ENCODE measurements at places on chromosomes 11 and 22. TPM values are rescaled to one million over a fixed set of nuclear protein-coding genes. Genes with fewer than 3 reads are reported as not detected.
A peak's percentile ranks its signal among the peaks of the same experiment; 100 is the strongest.

DBX1 gene
- not detected for polyA plus RNA-seq

- peak; percentile 61 for DNase-seq
Measured at GRCh38 chr11:118012083-118012669, 26.0 kb downstream of the IL10RA start.

RASGRP2 gene
- 1,139 TPM for polyA plus RNA-seq

GRCh38 chr11:104776501-104777170 lies 121.6 kb downstream of the CASP12 start:
- no peak for DNase-seq

B4GALNT4 gene
- not detected for polyA plus RNA-seq

PNPLA5 gene
- not detected for polyA plus RNA-seq

GRCh38 chr11:5004424-5005274 lies 10.0 kb downstream of the OR51L1 start:
- DNase-seq = peak; percentile 32

- DNase-seq = peak; percentile 84
Measured at GRCh38 chr22:36358533-36359469, 29.0 kb downstream of the MYH9 start.

- peak; percentile 78 for DNase-seq
Measured at GRCh38 chr11:832529-833113, at the start of gene CD151. CD151 (plus strand) TSS chr11:832952; CDS start chr11:836070, 3,118 bp downstream.

GRCh38 chr11:114775875-114776621 lies 97.7 kb downstream of the NXPE2 start:
- DNase-seq = no peak

CDC45 gene
- polyA plus RNA-seq = 0.61 TPM

CARNS1 gene
- polyA plus RNA-seq = 41.1 TPM

TCN1 gene
- not detected for polyA plus RNA-seq

DNA sequence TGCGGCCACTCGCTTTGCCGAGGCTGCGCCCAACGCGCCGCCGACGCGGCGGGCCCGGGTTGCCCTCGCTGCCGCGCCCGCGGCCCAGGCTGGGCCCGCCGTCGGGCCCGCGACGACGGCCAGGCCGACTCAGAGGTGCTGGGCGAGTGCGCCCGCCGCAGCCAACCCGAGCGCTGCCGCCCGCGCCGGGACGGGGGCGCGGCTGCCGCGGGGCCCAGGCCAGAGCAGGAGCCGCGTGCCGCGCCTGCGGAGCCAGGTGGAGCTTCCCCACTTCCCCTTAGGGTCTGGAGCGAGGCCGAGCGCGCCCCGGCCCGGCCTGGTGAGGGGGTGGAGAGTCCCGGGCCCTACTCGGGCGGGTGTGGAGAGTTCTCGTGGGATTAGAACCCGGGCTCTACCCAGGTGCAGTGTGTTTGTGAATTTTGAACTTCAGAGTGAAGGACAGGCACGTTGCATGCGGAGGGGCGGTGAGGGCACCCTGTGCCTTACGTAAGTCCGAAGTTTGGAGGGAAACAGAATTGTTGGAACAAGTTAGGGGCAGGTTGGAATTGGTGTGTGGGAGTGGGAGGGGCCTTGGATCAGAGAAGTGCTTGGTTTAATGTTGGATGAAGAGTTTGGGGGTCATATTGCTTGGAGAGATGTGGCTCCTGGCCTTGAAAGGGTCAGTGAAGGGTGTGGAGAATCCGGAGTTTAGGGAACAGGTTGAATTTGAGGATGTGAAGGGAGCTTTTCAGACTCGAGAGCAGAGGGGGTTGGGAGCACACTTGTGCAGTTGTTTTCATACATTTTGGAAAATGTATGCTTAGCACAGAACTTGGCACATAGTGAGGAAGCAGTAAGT lies 697 bp downstream of the RNF169 start:
- DNase-seq = peak; percentile 77

OTOG gene
- polyA plus RNA-seq = not detected

NXPE4 gene
- polyA plus RNA-seq = not detected

BTBD18 gene
- not detected for polyA plus RNA-seq

DNA sequence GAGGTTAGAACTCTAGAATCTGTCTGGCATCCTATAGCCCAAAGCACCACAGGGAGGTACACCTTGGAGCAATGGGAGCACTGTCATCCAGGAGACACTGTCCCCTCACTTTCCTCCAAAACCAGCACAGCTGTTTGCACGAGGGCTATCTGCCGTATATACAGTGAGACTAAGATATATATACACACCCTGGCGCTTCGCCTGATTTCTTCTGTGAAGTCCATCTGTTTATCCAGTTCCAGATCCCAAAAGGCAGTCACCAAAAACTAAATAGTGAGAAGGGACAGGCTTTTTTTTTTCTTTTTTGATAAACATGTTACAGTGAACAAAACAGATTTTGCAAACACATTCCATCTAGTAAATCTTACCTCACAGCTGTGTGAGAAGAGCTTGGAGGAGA lies 68.5 kb downstream of the ARFGAP2 start:
- no peak for DNase-seq

DNA sequence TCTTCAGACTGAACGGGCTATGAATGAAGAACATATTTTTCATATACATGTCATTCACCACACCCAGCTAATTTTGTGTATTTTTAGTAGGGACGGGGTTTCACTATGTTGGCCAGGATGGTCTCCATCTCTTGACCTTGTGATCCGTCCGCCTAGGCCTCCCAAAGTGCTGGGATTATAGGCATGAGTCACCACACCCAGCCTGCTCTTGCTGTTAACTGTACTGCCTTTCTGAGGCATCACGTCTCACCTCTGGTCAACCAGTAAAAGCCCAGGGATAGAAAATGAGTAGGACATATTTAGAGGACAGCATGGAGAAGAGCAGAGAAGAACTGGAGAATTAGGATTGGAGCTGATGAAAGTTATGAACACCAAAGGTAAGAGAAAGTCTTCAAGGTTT lies 55.6 kb downstream of the APOL3 start:
- DNase-seq = no peak

DNA sequence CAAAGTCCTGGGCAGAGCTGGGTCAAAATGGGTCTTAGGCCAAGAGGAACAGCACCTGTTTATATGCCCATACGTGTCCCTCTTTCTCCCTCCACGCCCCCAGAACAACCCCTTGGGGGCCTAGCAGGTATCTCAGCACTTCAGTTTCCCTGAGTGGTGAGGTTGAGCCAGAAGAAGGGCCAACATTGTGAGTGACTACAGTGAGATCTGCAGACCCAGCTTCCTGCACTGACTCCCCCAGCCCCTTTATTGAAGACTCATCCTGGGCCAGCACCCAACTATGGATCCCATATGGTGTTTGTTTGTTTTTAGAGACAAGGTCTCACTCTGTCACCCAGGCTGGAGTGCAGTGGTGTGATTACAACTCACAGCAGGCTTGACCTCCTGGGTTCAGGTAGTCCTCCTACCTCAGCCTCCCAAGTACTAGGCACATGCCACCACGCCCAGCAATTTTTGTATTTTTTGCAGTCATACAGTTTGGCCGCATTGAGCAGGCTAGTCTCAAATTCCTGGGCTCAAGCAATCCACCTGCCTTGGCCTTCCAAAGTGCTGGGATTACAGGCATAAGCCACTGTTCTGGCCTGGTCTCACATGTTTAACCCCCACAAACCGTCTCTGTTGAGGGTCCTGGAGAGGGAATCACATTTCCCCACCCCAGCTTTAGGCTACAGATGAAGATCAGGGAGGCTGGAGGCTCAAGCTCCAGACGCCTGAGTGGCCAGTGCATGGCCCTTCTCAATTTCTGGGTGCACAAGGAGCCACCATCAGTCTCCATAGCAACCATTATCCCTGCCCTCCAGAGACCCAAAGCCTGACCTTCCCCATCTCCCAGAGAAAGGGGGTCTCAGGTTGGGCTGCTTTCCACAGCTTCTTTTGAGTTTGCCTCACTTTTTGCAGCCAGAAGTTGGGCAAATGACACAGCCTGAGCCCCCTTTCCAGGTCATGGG lies 1.7 kb upstream of the LARGE2 start:
- no peak for DNase-seq

SPON1 gene
- polyA plus RNA-seq = 0.01 TPM

RHOD gene
- polyA plus RNA-seq = 0.33 TPM

SERPING1 gene
- polyA plus RNA-seq = not detected

GRCh38 chr22:35914665-35915476 lies 113.8 kb downstream of the RBFOX2 start:
- DNase-seq = no peak

ZNF195 gene
- 21.3 TPM for polyA plus RNA-seq

CEP126 gene
- polyA plus RNA-seq = 1.00 TPM

GRCh38 chr11:132312161-132312560 lies 941.7 kb downstream of the NTM start:
- DNase-seq = no peak

GRCh38 chr11:61090982-61091372 lies 11.3 kb upstream of the CD5 start:
- no peak for DNase-seq

- DNase-seq = no peak
Measured at GRCh38 chr22:46867106-46867505, 104.7 kb downstream of the TBC1D22A start.

- DNase-seq = no peak
Measured at GRCh38 chr22:28630177-28630574, 49.5 kb downstream of the TTC28 start.

DNA sequence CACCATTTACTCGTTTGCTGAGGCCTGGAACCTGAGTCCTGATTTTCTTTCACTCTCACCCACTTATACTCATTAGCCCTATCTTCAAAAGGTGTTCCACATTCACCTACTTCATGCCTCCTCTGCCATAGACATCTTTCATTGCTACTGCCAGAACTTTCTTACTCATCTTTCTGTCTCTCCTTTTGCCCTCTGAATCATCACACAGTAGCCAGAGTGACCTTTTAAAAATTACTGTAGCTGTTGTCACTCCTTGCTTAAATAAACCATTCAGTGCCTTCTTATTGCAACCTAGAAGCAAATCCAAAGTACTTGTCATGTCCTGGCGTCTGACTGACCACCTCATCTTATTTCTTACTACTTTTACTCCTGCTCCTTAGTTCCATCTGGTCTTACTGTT lies 38.2 kb downstream of the ATXN10 start:
- DNase-seq = no peak

- DNase-seq = peak; percentile 59
Measured at GRCh38 chr11:67345247-67345919, 8.0 kb downstream of the POLD4 start.

DNA sequence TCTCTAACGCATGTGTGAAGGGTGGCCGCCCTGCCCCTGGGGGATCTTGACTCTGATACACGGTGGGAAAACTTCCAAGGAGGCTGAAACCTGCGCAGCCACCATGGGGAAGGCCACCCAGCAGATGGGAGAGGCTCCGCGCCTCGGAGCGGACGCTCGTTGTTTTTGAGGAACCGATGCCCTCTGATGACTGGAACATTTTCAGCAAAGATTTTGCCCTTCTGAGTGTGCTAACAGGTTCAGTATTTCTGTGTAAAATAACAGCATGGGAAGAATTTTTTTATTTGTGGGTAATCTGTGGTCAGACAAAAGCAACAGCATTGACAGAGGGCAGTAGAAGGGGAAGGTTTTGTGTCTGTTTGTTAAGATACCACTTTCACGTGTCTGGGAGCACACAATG lies 16.7 kb downstream of the MB start:
- DNase-seq = no peak

TOP3B gene
- 75.3 TPM for polyA plus RNA-seq

C11orf16 gene
- polyA plus RNA-seq = not detected

LRRC10B gene
- 0.12 TPM for polyA plus RNA-seq

GRCh38 chr11:38448284-38448683 lies 1850.2 kb upstream of the RAG2 start:
- no peak for DNase-seq

TSPAN32 gene
- polyA plus RNA-seq = 75.9 TPM

- DNase-seq = peak; percentile 71
Measured at GRCh38 chr11:44949160-44950030, 1.3 kb downstream of the TP53I11 start.
